GM12892 (cell line): ENCODE measurements at places on chromosomes 2 and 18.

- no peak for DNase-seq
These were observed 80.2 kb upstream of the BCL11A start for GRCh38 chr2:60633615-60634014.

- no peak for DNase-seq
These were observed 164.4 kb downstream of the UPP2 start for GRCh38 chr2:158266111-158266510.

- no peak for DNase-seq
These were observed 1286.2 kb downstream of the SUCLG1 start for GRCh38 chr2:83172841-83173240.

- DNase-seq, result no peak
These were observed 57.5 kb upstream of the SLC14A2 start for GRCh38 chr18:45557779-45558178.

DNA sequence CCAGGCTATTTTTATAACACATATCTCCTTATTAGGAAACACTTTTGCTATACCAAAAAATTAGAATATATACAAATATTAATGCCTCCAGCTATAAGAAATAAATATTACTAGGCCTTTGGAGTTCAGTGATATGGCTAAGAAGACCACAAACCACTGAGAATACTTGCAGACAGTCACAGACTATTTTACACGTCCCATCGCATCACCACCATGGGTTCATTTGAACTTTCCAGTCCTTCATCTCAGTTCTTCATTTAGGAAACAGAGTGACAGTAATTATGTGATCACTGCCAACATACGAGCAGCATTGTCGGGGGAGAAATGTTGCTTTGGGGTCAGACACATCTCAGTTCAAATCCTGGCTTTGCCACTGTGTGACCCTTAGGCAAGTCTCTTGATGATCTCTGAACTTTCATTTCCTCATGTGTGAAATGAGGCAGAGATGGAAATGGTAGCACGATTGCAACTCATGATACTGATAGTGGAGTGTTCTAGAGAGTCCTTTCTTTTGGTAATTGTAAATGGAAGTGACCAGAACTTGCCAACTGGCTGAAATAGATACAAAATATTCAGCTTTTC lies 138.9 kb upstream of the NRP2 start:
- no peak for DNase-seq
